Fibroblast of skin of right quadriceps (primary cell): ENCODE measurements at places on chromosomes 12 and 14.

DNA sequence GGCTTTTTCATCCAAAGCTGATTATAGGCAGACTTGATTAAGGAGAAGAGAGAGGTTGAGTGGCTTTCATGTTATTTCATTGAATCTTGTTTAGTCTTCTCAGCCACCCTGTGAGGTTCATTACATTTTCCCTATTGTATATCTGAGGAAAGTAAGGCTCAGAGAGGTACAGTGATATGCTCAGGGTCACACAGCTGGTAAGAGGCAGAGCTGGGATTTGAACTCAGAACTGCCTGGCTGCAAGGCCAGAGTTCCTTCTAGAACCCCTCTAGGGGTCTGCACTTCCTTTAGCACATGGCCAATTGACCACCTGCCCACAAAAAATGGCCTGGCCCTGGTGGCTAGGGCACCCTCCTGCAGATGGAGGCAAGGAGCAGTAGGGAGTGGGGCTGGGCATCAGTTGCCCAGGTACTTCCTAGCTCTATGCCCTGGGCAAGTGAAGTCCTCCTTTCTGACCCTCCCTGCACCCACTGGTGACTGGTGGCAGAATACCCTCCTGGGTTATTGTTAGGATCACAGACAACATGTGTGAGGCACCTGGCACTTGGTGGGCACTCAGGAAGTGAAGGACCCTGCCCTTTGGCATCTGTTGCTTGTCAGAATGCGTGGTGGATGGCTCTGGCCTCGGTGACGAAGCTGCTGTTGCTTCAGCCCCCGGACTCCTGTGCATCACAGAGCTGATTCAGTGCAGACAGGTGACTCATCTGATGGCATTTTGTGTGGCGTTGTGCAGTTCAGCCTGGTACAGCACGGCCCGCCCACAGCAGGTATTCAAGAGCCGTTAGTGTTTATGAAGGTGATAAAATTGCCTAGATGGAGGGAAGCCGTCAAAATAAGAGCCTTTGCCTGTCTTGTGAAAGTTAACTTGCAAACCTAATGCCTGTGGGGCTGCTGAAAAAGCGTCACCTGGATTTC, 115.8 kb downstream of the SLC25A47 start:
- DNase-seq: peak; percentile 71

- DNase-seq: peak; percentile 58
Observed at GRCh38 chr12:118059341-118060191, 1.4 kb downstream of the WSB2 start.

DNA sequence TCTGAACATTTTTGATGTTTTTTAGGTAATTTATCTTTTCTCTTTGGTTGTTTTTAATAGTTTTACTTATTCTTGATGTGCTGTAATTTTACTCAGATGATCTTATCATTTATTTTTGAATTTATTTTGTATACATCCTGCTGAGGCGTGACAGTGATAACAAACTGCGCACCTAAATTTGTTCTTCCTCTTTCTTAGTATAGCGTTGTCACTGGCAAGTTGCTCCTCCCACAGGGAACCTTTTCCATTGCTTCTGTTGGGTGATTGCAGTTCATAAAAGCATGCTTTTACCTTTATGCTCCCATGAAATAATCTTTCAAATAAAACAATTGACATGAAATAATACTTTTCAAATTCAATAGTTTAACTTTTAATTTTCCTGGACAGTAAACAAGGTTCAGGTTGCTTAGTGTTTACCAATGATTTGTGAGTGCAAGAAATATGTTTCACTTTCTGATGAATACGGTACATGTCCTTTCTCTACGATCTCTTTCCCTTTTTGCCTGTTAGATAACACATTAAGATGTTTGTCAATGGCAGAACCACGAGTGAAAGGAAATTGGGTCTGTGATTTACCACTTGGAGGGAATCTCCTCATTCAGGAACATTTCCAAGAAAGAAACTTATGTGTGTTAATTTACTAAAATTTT, 223.3 kb downstream of the CCDC91 start:
- no peak for DNase-seq

DNA sequence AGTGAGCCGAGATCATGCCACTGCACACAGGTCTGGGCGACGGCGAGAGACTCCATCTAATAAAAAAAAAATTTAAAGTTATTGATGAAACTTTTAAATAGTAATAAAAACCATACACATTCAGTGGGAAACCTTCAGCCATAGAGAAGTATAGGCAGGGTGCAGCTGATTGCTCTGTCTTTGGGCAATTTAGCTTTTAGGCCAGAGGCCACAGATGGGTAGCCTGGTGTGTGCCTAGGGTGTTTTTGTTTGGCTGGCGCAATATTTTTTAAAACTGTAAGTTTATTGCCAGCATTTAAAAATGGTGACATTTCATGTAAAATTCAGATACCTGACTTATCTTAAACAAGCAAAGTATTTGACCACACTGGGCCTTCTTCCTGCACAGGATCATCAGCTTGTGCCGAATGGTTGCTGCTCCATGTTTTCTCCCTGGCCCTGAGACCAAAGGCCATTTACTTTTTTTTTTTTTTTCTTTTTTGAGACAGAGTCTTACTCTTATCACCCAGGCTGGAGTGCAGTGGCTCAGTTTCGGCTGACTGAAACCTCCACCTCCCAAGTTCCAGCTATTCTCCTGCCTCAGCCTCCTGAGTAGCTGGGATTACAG, 16.2 kb downstream of the EXD2 start:
- DNase-seq: no peak

GRCh38 chr12:16307856-16308475, 30.5 kb upstream of the SLC15A5 start:
- DNase-seq: no peak

DNA sequence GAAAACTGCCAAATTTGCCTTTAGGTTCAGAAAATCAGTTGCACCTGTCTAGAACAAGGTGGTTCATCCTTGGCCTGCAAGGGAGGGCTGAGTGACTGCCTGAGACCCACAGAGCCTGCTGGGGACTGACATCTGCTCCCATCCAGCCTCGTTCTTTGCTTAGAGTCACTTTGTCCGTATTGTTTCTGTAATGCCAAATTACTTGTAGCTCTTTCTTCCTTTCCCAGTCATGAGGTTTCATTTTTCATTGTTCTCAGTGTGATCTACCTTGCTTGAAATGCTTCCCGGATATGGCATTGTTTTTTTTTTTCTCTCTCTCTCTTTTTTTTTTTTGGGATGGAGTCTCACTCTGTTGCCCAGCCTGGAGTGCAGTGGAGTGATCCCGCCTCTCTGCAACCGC, 21.3 kb downstream of the TSPAN9 start:
- no peak for DNase-seq

DNA sequence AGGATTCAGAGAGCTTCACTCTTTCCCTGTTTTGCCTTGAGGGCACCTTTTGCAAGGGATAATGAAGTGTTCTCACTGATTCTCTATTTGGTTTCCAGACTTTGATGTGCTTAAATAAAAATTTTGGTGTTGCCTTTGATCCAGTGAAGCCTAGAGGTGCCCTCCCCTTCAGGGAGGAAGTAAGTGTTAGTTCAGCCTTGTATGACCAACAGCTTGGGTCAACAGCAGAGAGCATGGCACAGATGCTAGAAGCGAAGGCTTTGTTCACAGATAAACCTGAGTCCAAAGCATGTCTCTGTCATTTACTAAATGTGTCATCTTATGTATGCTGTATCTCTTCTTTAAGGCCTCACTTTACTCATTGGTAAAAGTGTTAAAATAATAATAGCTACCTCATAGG, 52.8 kb upstream of the STXBP6 start:
- no peak for DNase-seq

DNA sequence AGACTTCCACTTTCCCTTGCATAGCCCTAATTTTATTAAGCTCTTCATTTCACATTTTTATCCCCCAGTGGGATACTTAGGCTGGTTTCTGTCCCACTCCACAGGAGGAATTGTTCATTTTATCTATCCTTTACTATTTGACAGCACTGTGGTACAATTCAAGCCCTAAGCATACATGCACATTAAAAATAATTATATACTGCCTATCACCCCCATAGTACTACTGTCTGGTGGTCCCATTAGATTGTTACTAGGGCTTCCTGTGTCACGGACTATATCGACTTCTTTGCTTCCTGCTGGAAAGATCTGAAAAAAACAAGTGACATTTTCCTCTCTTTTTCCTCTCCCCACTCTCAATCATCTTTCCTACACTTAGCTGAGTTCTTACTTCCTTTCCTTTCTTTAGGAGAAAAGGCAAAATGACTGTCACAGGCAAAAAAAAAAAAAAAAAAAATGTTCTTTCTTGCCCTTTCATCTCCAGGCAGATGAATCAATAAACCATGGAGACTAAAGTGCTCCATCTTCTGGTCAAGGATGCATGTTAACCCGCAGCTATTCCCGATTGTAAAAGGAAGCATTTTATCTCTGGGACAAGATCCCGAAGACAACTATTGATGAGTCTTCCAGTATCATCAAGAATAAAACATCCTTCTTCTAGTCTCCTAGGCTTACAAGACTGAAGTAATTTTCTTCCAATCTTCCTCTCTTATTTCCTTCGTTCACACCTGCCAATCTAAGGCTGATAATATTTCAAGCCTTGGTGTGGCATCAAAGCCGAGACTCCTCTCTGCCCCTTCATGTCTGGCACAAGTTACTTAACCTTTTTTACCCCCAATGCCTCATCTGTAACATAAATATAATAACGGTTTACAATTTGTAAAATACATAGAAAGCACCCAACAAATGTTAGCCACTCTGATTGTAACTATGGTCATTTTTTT, 94.4 kb upstream of the PLEKHG7 start:
- peak; percentile 63 for DNase-seq
